WTC11 (cell line): ENCODE measurements at places on chromosomes 2 and 18. TPM values are rescaled to one million over a fixed set of nuclear protein-coding genes. Genes with fewer than 3 reads are reported as not detected.

DNA sequence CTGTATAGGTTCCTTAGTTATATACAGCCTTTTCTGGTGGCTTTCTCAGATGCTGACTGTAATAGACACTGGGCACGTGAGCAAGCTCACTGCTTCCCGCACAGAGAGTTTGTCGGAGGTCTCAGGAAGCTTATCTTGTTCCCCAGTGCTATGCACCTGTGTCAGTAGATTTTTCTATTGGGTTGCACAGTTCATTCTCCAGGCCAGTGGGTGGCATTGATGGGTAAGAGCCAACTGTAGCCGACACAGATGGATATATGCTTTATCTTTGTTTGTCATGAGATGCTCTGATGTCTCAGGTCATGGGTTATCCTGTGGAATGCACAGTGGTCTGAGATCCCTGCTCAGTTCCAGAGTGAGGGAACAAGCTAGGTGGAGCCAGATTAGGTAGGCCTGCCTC is 293.0 kb downstream of the GRB14 start:
- no peak for DNase-seq

- DNase-seq, result peak; percentile 31
Observed at GRCh38 chr18:24631243-24632025, 171.0 kb downstream of the HRH4 start.

GRCh38 chr2:179193759-179194394 is 70.8 kb downstream of the SESTD1 start:
- no peak for DNase-seq

DNA sequence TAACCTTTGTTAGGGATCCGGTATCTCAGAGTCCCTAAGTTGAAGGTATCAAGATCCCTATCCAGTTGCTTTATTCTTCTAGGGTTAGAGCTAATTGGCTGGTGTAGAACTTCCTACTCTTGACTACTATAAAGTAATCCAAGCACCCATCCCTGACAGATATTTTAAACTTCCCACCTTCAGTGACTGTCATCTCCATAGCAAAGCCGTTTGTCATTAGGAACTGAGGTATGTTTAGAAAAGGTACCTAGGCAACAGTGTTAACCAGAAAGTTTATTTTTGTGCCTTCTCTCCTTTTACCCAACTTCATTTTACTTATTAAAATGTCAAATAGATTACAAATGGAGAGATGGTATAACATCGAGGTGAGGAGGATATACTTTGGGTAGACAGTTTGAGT is 4.5 kb downstream of the FAM117B start:
- no peak for DNase-seq

- DNase-seq, result no peak
Observed at GRCh38 chr2:216171011-216171410, 61.9 kb downstream of the XRCC5 start.

- no peak for DNase-seq
Observed at GRCh38 chr2:197259470-197259999, 51.0 kb downstream of the ANKRD44 start.

GRCh38 chr2:221802089-221802488 is 230.0 kb upstream of the EPHA4 start:
- DNase-seq, result no peak

- DNase-seq, result no peak
Observed at GRCh38 chr2:225171350-225171749, 129.1 kb upstream of the DOCK10 start.

UGT1A3 gene
- not detected in 3 replicates for total RNA-seq

- no peak for DNase-seq
Observed at GRCh38 chr2:105610576-105611332, 134.0 kb upstream of the NCK2 start.

GRCh38 chr2:157251932-157252331 is 5.6 kb upstream of the GALNT5 start:
- DNase-seq, result no peak

GRCh38 chr18:55296778-55297177 is 291.2 kb downstream of the TCF4 start:
- DNase-seq, result no peak

ABCG8 gene
- total RNA-seq, result 0.23 to 0.25 TPM in 2 of 3 replicates, not detected in the other

GRCh38 chr18:69969491-69969890 is 21.8 kb upstream of the CD226 start:
- no peak for DNase-seq

GRCh38 chr18:48934723-48935432 is 15.9 kb downstream of the SMAD7 start:
- no peak for DNase-seq

DSEL gene
- total RNA-seq, result 29.3 to 33.4 TPM (median 30.1 TPM) in 3 replicates
